ENCODE measurements at places on chromosomes 5 and 9.

- DNase-seq = no peak
Measured at GRCh38 chr5:139696894-139697658, 48.9 kb downstream of the CXXC5 start.

GRCh38 chr5:140791089-140791488, 3.6 kb upstream of the PCDHA2 start:
- no peak for DNase-seq

DNA sequence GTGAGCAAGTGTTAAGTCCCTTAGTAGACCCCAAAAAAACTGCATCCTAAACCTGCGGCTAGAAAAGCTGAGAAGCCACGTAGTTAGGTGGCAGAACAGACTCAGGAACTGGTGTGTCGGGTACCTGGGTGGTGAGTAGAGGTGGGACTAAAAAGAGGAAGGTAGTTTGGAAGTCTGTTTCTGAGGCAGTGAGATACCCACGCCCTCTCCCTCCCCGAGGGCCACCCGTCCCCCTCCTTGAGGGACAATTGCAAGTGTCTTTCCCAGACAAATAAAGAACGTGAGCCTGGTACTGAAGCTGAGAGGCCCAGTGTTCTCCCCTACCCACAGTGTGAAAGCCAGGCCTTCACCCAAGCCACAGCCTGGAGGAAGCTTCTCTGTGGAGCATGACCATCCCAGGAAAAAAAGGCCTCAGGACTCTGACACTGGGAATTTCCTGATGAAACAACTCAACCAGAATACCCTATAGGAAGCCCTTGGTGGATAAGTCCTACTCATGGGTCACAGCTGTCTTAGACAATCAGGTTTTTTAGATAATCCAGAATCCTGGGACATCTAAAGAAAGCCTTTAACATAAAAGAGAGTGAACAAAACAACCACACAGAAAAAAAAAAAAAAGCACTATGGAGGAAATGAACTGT, 7.0 kb upstream of the CD74 start:
- peak; percentile 61 for DNase-seq

- DNase-seq = no peak
Measured at GRCh38 chr9:12538842-12539579, 154.2 kb upstream of the TYRP1 start.

DNA sequence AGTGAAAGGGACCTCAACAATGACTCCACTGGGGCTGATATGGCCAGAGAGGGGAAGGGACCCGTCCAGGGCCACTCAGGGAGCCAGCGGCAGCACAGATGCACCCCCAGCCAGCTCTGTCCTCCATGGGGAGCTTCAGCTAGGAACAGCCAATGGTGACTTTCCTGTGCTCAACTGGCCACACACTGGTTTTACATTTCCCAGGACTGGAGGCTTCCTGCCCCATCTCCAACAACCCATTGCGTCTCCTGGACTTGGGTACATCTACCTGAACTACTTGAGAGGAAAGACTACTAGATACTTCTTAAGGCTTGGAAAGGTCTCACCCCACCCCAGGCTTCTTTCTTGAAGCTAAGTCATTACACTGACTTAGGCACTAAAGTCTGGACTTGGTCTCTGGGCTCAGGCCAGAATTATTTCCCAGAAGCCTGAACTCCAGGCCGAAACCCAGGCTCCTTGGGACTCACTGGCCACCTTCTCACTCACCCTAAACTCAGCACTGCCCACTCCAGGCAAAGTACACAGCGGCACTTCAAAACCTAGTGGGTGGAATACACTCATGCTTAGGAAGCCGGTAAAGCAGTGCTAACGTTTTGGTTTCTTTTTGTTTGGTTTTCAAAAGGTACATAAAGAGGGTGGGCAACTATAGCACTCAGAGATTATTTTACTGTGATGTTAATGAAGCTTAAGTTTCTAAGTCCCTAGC, 1.5 kb downstream of the IGFBPL1 start:
- no peak for DNase-seq

GRCh38 chr5:14086261-14086660, 56.9 kb upstream of the TRIO start:
- DNase-seq = no peak

DNA sequence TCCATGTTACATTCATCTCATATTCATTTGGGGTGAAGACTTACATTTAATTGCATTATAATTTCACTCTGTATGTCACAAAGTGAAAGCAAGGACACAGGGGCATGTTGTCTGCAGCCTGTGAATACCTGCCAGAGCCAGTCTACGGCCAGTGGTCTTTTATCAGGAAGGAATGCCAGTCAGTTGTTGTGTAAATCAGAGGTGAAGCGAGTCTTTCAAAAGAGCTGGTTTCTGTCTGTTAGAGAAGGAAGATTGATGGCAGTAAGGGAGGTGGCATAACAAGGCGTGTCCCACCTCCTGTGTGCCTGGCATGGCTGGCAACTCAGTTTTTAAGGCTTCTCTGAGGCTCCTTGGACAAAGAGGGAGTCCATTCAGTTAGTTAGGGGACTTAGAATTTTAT, 18.1 kb upstream of the SYK start:
- DNase-seq = no peak

GRCh38 chr5:139631520-139632165, 16.5 kb upstream of the CXXC5 start:
- DNase-seq = no peak

DNA sequence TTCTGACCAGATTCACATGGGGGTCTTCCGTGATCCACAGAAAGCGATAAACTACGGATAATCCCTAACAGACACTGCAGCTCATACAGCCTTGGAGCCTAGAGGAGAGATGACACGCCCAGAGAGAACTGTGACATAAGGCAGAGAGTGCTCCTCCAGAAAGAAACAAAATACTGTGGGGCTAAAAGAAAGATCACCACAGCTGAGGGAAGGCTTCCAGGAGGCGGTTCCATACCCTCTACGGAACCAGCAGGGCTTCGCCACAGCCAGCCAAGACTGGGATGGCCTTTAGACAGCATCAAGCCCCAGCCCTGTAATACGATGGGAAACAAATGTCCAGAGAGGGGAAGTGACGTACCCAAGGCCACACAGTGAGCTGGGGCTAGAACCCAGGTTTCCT, 19.3 kb downstream of the GPX3 start:
- no peak for DNase-seq

DNA sequence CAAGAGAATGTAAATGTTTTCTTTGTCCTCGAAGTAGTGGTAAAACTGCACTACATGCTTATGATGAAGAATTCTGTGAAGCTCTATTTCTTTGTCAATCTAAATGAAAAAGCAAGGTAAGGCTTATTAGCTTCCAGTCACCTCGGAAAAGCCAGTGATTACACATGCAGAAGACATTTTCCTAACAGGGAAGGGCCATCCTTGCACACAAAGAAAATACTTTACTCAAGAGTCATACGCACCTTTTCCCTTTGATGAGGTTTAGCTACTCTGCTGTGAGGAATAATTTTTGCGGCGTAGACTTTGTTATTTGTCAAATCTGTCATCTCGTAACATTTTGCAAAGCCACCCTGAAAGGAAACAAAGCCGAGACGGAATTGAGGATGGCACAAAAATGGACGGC, 1.1 kb downstream of the PLK2 start:
- no peak for DNase-seq

- DNase-seq = no peak
Measured at GRCh38 chr5:31237174-31237573, 43.7 kb downstream of the CDH6 start.

GRCh38 chr5:55481293-55481855, 53.4 kb downstream of the PLPP1 start:
- DNase-seq = no peak

DNA sequence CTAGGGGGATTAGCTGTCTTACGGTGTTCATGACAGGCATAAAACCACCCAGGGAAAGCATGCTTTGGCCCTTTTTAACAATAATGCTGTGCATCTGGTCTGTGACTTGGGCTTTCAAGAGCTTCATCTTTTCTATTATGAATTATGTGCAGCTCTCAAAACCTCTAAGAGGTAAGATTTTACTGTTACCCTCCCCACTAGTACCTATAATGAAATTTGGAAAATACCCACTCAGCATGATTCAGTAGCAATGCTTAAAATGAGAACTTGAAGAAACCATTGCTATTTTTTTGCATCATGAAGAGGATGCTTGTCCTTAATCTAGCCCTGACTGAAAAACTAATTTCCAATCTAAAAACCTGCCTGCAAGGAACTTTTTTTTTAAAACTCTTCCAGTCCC, 5.8 kb upstream of the LHFPL2 start:
- DNase-seq = no peak

DNA sequence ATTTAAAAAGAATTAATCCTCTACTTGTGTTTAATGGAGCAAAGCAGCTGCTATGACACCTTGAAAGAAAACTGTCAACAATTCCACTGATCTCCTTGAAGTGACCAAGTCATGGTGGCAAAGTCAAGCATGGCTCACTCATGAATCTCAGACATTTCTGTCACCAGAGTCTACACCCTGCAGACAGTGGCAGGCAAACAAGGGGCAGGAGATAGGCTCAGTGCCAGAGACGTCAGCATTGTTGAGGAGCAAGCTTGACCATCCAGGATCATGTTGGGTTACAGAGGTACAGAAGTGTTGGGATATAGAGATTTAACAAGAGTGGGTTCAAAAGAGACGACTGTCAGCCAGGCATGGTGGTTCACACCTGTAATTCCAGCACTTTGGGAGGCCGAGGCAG, 16.1 kb upstream of the VPS13A start:
- no peak for DNase-seq

- DNase-seq = no peak
Measured at GRCh38 chr5:81023261-81023970, 63.3 kb downstream of the RASGRF2 start.

- no peak for DNase-seq
Measured at GRCh38 chr5:84197538-84197937, 187.1 kb downstream of the EDIL3 start.

- DNase-seq = no peak
Measured at GRCh38 chr9:130411566-130411915, 33.2 kb upstream of the ASS1 start.

GRCh38 chr9:79742110-79742721, 170.5 kb downstream of the TLE4 start:
- no peak for DNase-seq

DNA sequence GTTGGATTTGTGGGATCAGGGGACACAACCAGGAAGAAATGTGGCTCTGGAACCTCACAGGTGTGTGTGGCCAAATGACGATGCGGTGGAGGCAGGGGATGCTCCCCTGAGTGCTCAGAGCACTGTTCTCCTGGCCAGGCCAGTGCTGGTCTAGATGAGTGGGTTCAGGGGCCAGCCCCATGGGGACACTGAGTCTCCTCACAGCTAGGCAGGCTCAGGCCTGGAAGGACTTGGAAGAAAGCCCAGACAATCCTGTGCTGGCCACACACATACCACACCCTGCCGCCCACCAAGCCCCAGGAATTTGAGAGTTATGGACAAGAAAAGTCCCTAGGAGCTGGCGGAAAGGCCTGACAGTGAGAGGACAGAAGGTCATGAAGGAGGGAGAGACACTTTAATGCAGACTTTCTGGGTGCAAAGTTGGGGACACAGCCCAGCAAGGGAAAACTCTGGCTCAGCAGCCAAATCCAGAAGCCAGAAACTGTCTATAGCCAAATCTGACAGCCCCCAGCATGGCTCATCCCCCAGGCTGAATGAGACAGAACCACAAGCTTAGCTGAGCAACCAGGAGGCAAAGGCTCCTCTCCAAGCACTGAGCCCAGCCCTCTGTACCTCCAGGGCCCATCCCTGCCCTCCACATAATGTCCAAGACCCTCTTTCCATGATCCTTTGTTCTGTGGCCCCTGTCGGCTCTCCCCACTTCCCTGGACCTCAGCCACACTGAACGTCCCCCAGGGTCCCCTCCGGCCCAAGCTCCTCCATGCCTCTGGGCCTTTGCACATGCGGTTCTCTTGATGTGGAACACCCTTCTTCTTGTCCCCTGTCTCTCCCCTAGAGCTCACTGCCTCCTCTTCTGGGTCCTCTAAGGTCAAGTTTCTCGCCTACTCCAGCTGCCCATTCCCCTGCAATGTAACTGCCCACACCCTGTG, 22.4 kb downstream of the LHX6 start:
- DNase-seq = no peak

DNA sequence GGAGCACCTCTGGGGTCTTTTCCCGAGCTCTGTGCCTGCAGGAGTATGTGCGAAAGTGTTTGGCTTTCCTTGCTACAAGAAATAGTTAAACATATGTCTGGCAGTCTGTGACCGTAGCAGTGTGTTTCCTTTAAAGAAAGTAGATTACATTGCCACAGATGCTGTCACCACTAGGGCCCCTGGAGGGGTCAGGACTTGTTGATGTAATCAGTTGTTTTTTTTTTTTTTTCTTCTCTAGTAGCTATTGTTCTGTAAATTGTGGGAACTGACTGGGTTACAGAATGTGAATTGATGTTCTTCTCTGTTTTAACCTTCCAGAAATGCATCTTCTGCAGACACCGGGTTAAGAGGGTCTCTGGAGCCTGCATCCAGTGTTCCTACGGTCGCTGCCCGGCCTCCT, 345.6 kb downstream of the KDM4C start:
- no peak for DNase-seq

DNA sequence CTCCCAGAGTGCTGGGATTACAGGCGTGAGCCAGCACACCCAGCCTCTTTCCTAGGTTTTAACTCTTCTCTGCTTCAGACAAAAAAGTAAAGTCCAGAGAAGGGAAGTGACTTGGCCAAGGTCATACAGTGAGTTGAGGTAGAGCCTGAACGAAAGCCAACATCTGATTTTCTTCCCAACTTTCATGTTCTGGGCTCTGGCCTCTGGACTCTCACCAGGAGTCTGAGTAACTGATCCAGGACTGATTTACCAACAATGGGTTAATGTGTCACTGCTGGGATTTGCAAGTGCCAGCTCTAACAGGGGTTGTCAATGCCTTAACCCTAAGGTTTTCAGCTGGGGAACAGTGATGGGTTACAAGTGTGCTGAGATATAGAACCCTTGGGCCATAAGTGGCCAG, 32.2 kb upstream of the LARP1 start:
- no peak for DNase-seq

DNA sequence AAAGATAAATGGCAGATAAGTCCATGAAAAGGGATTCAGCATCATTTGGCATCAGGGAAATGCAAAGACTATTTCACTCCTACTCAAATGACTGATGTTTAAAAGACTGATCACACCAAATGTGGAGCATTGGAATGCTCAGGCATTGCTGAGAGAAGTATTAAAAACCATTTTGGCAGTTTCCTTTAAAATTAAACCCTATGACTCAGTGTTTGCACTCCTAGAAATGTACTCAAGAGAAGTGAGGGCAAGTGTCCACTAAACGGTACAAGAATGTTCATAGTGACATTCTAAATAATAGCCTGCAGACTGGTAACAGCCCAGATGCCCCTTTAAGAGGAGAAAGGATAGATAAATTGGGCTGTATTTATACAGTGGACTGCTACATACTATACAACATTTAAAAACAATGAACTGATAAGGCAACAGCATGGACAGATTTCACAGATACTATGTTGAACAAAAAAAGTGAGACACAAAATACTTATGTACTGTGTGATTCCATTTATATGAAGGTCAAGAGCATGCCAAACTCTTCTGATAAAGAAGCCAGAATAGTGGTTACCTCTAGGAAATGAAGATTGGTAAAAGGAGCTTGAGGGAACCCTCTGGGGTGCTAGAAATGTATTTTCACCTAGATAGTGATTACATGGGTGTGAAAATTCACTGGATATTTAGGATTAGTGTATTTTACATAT, 24.6 kb downstream of the APC start:
- DNase-seq = no peak
